ENCODE measurements at places on chromosomes 3 and 15.

GRCh38 chr15:74626752-74627692, 11.4 kb downstream of the CLK3 start:
- DNase-seq = no peak

DNA sequence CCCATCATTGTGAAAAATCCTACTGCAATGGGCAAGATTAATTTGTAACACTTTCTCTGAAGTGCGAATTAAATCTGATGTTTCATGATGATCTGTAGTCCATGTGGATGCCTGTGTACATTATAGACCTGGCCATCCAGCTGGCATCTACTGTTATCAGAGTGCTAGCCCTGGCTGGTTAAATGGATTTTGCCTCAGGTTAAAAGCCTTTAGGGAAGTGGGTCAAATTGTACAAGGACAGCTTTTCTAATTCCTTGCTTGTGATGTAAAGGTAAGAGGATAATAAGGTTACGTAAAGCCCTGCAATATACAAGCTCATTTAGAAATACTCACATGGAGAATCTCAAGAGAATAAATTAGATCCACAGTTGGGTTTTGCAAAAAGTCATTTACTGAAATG, 138.2 kb downstream of the EPHA3 start:
- DNase-seq = no peak

DNA sequence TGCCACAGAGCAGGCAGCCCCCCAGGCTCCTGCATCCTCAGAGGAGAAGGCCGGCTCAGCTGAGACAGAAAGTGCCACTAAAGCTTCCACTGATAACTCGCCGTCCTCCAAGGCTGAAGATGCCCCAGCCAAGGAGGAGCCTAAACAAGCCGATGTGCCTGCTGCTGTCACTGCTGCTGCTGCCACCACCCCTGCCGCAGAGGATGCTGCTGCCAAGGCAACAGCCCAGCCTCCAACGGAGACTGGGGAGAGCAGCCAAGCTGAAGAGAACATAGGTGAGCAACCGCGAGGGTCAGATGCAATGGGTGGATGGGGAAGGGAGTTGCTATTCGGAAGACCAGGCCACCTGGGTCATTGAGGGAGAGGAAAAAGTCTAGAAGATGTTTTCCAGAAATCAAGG, 53.0 kb downstream of the GAP43 start:
- peak; percentile 16 for DNase-seq

DNA sequence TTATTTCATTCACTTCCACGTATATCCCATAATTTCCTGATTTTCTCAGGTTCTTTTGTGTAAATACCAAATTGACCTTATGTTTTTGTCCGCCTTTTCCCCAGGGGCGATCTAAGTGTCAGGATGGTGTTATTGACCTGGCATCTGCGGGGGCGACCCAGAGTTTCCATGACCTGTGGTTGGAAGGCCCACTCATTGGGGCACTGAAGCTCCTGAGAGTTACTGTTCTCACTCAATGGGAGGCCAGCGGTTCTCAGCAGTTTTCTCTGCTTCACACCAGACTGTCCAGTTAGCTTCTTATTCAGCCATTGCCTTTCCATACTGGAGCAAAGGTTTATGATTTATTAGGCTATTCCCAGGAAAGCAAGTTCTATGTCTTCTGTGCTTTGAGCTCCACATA, 53.3 kb downstream of the B3GALNT1 start:
- DNase-seq = no peak

- DNase-seq = no peak
Observed at GRCh38 chr3:152738656-152739055, 96.3 kb upstream of the P2RY1 start.

DNA sequence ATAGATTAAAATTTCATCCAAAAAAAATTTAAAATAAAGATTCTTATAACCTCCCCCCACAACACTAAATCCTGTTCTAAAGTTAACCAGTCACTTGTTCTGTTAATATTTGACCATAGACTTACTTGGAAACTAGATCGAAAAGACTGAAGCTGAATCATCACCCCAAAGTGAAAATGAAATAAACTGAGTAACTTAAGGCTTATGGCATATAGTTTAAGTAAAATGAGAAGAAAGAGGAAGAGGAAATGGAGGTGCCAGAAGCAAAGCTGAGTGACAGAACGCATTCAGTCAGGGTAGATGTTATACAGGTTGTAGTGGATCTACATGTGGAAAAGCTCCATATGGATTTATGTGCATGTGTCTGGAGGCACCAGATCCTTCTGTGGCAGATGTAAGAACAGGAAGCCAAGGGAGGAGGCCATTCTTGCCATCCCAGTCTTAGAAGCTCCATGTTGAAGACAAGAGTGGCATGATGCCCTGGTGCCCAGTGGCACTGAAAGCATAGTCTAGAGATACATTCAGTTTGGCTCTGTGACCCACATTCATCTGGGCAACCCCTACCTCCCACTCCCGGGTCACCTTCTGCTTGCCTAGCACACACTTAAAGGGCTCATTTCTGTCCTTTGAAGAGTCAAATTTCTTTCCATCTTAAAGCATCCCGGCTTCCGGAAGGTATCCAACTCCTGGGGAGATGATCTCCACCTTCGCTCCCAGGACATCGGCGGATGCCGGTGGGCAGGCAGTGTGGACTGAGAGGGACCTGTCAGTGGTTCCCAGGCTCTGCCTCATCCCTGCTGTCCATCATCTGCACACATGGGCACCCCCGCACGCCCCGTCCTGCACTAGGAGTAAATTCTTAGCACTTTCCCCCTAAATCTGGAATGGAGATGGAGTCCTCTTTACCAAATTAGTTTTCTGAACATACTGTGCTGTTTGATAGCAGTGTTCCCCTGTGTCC, 90.8 kb downstream of the NEO1 start:
- no peak for DNase-seq

DNA sequence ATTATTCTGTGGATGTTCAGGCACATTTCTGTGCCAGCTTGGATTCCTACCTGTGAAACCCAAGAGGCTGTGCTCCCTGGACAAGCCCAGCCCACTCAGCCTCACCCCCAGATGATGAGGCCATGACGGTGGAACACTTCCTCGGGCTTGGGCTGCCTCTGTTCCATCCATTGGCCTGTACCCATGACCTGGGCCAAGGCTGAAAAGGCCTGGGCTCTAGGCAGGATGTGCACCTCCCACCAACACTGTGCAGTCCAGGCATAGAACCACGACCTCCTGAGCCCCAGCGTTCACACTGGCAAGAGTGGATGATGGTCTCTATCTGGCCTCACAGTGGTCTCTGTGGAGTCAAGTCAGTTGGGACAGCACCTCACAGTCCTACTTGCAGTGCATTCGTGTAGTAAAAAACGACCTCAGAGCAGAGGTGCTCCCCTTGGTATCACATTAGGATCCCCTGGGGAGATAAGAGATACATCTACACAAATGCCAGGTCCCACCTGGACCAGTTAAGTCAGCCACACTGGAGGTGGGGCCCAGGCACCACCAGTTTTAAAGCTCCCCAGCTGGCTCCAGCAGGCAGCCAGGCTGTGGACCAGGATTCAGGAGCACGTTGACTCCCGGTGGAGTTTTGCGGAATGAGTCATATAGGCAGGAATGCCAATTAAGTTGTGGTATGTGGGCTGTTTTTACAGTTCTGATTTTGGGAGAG, 39.0 kb upstream of the IGF1R start:
- DNase-seq = no peak

GRCh38 chr15:66735909-66736305, 33.9 kb downstream of the SMAD6 start:
- DNase-seq = peak; percentile 15

GRCh38 chr15:35987056-35987455, 441.1 kb upstream of the DPH6 start:
- DNase-seq = no peak

- DNase-seq = no peak
Observed at GRCh38 chr3:126460381-126460780, 15.3 kb downstream of the ZXDC start.

DNA sequence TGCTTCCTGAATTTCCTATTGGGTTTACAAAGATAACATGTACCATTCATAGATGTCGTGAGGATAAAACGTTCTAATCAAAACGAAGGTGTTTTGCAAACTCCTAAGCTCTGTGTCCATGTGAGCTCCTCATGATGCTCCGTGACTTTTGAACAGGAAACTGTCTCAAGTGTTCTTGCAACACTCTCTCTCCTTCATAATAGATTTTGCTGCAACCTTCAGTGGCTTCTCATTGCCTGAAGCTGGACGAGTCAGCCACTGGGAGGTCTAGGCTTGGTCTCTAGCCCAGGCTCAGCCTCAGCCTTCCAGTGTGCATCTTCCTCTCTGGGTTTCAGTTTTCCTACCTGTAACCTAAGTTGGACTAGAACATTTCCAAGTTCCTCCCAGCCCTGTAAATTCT, 18.7 kb upstream of the BCL2A1 start:
- no peak for DNase-seq

DNA sequence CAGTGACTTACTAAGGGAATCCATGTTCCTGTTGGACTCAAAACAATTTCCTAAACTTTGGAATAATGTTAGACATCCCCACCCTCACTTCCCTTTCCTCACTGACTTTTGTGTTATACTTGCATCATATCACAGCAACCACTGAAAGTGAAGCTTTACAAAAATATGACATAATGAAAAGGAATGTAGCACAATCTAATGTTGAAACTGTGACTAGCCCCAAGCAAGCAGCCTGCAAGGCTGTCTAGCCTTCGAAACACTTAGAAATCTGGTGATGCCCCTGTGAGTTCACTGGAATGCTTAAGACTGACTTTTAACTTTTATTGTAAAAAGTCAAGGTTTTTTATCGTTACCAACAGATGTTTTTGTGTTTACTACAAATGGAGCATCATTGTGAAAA, 203.7 kb upstream of the ZNF385D start:
- no peak for DNase-seq

DNA sequence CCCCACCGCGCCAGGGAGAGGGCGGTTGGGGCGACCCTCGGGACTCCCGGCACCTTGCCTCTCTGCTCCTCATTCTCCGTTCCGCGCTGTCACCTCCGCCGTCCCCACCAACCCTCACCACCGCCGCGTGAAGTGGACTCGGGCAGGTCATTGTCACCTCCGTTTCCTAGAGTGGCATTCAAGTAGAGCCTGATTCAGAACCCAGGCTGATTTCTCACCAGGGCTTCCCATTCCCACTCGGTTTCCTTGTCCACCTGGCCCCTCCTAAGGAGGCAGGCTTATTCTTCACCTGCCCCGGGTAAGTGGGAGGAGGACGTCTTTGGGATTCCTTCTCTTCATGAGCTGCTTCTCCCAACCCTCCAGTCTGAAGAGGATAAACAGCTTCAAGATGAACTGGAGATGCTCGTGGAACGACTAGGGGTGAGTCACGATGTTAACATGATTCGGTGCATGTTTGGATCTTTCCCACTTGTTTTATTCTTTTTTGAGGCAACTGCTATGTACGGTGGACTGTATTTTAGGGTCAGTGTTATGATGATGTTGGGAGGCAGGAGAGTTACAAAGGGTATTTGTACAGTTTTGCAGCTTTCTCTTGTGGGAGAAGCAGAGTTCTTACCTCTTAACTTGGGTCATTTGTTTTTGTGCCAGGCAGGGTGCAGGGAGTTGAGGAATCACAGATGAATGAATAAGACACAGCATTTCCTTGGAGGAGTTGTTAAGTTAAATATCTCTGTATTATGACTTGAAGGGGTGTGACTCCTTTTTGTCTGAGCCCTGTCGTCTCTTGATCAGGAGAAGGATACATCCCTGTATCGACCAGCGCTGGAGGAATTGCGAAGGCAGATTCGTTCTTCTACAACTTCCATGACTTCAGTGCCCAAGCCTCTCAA, 692 bp downstream of the PSMD2 start:
- no peak for DNase-seq

- no peak for DNase-seq
Observed at GRCh38 chr3:126912027-126912422, 70.9 kb upstream of the PLXNA1 start.

GRCh38 chr15:80815106-80815505, 35.9 kb downstream of the CEMIP start:
- DNase-seq = no peak

DNA sequence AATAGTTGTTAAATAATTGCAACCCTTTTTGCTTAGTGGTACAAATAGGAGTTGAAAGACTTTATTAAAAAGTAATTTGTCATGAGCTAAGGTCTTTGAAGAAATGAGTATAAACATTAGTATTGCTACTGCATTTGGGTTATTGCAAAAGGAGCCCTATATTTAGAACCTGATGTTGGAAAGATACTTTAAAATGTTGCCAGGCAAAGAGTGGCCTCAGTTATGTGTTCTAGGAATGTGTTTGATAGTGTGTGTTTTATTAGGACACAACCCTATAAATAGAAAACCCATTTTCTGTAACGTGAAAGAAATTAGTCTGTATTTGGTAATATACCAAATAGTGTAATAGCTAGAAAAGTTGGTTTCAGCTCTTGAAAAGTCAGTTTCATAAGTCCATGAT, 10.7 kb downstream of the VPS8 start:
- DNase-seq = no peak

- DNase-seq = no peak
Observed at GRCh38 chr15:60721707-60722106, 242.8 kb upstream of the ICE2 start.

GRCh38 chr15:70063980-70064379, 33.7 kb downstream of the TLE3 start:
- no peak for DNase-seq

GRCh38 chr15:51750792-51751696, at the start of gene TMOD2:
Gene TMOD2, plus strand, starts transcription at chr15:51751597. Its CDS starts 14,845 bp downstream, at chr15:51766442.
- DNase-seq = peak; percentile 66

DNA sequence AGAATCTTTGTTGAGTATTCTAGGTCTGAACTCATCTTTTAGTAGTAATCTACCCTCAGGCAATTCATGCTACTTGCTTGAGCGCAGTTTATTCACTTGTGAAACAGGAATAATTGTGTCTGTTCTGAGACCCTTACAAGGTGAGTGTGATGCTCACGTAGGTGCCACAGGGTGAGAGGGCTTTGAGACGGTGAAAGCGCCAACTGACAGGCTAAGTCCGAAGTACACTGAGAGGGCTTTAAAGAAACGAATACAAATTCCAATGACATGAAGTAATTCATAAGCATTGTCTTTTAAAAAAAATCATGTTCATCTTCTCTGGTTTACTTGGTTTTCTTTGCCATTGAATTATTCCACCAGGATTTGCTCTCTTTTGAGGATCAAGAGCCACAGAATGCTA, 393.7 kb upstream of the RGMA start:
- no peak for DNase-seq

Data from caudate nucleus (tissue), 63 donors.